ENCODE measurements at places on chromosomes 12 and 14.

- ATAC-seq: no peak
These were observed 66.7 kb upstream of the EIF5 start for GRCh38 chr14:103267226-103267910.

- peak; percentile 97 for ATAC-seq
These were observed at the start of gene TWF1 for GRCh38 chr12:43805860-43806736. Gene TWF1, minus strand, starts transcription at chr12:43806317. Its CDS starts 72 bp downstream, at chr12:43806245.

GRCh38 chr12:43292699-43293098 lies 259.3 kb downstream of the ADAMTS20 start:
- ATAC-seq: no peak

DNA sequence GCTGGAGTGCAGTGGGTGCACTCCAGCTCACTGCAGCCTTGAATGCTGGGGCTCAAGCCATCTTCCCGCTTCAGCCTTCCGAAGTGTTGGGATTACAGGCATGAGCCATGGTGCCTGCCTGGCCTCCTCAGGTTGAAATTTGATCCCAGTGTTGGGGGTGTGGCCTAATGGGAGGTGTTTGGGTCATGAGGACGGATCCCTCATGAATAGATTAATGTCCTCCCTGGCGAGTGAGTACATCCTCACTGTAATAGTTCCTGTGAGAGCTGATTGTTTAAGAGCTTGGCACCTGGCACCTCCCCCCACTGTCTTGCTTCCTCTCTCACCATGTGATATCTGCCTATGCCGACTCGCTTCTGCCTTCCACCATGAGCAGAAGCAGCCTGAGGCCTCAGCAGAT lies 84.7 kb downstream of the TSPAN9 start:
- ATAC-seq: no peak

- ATAC-seq: no peak
These were observed 40.3 kb upstream of the ANKS1B start for GRCh38 chr12:100024974-100025555.

DNA sequence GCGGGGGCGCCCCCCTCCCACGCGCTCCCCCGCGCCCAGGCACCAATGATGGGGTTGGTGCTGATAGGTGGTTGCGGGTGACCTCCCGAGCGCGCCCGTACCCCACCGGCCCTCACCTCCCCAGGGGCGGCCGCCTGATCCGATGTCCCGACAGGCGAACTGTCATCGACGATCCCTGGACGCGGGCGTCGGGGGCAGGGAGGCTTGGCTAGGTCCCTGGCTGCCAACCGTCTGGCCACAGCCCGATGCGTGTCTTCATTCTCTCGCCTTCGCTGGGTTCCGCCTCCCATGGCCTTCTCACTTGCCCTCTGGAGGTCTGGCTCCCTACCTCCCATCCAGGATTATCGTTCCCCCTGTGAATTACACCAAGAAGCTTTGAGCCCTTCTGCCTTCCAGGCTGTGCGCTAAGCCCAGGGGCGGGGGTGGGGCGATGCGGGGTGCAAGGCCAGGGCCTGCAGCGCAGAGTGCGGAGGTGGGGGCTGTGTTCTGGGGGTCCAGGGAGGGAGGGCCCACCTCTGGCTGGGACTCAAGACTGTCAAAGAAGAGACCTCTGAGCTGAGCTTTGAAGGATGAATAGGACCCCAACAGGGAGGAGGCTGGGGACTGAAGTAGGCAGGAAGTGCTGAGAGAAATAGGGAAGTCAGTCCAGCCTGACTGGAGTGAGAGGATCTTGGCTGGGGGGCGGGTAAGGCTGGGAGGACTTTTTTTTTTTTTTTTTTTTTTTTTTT lies 7.7 kb upstream of the RACGAP1 start:
- no peak for ATAC-seq

DNA sequence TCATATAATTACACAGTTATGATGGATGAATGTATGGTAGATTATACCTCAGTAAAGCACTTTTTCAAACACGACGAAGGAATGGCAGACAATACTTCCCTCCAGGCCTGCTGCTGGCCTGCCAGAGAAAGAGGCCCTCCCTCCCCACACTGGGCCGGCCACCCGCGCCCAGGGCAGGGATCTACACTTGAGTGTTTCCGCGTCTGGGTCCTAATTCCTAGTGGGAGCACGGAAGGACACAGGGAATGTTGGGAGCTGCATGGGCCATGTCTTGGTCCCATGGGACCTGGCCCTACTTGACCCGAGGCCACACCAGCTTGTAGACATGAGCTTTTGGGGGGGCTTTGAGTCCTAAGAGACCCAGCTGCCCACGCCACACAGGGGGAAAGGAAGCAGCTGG lies 52.0 kb downstream of the STX2 start:
- ATAC-seq: no peak

DNA sequence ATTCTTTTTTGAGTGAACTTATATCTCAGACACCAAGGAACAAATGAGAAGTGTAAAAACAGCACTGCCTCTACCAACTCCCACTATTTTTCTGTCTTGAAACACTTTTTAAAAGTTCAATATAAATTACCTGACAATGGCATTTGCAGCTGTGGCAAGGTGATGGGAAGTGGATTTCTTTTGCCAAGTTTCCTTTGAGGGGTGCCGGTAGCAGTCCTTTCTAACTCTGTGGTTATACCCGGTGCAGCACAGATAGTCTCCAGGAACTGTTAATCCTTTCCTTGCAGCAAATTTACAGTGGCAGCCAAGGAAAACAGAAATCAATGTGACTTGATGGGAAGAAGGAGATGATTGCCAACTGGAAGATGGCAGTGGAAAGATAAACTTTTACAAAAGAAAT lies 243.7 kb downstream of the BCAT1 start:
- ATAC-seq: no peak

GRCh38 chr14:23119363-23120327 lies 590 bp upstream of the CEBPE start:
- no peak for ATAC-seq
